Stimulated activated CD8-positive, alpha-beta memory T cell treated with anti-CD3 and anti-CD28 coated beads, Interleukin-4, amount 100 ng/mL, for 4 hours (primary cell): ENCODE measurements at places on chromosomes 1 and 21.

- no peak for DNase-seq
Measured at GRCh38 chr1:204602111-204602579, 83.4 kb downstream of the LRRN2 start.

- no peak for DNase-seq
Measured at GRCh38 chr1:43549921-43550597, 19.4 kb downstream of the PTPRF start.

GRCh38 chr1:195738966-195739650 lies 869.1 kb downstream of the KCNT2 start:
- no peak for DNase-seq

- no peak for DNase-seq
Measured at GRCh38 chr1:53138991-53139884, 3.2 kb downstream of the SLC1A7 start.

GRCh38 chr21:46226920-46227599 lies 1.5 kb downstream of the LSS start:
- no peak for DNase-seq

- DNase-seq = no peak
Measured at GRCh38 chr1:20139776-20140612, 871 bp downstream of the PLA2G2F start.

- DNase-seq = no peak
Measured at GRCh38 chr1:194658090-194658439, 1471.7 kb upstream of the B3GALT2 start.

- DNase-seq = no peak
Measured at GRCh38 chr1:93344886-93345632, 648 bp upstream of the DR1 start.

DNA sequence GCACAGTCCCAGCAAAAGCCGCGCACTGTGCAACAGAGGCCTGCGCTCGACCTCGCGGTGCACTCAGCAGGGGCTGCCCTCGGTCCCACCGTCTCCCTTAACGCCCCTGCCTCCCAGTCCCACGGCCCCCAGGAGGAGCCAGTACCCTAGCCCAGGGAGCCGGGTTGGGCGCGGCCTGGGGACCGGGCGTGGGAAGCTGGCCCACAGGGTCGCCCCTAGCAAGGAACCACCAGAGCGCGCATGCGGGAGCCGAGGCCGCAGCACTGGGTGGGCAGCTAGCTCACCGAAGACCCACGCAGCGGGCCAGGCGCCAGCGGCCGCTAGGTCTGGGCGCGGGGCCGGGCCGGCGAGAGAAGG lies 21.6 kb upstream of the ZNF678 start:
- no peak for DNase-seq

- DNase-seq = no peak
Measured at GRCh38 chr1:2313651-2314261, 77.6 kb downstream of the MORN1 start.

GRCh38 chr1:40318476-40318875 lies 1.4 kb upstream of the COL9A2 start:
- DNase-seq = no peak

GRCh38 chr1:200890818-200891773 lies 3.6 kb upstream of the INAVA start:
- DNase-seq = no peak

DNA sequence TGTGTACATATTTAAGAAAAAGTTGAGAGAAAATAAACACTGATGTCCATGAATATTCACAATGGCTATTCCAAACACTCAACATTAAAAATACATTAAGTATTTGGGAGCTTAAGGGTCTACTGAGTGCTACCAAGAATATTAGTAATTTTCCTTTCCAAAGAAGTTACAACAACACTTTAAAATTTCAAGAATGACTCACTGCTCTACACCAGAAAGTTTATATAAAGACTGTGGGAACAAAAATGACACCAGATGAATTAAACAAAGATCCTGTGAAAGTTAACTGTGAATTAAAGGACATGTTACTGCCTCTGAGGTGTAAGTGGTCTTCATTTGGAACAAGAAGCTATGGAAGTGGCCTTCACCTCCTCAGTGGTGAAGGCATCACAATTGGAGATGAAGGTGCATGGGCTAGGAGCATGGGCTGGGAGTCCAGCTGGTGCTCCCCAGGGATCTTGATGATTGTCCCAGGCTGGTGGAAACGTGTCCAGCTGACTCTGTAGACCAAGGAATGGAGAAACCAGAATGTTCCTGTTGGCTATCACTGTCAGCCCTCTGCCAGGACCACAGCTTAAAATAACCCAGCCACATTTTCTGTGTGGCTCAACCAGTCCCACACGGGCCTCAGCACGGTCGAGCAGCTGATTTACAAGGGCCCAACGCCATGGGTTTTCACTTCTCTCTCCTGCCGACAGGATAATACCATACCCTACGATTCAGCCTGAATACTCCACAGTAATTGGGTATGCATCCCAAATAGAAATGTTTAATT lies 28.8 kb downstream of the TAF5L start:
- no peak for DNase-seq

DNA sequence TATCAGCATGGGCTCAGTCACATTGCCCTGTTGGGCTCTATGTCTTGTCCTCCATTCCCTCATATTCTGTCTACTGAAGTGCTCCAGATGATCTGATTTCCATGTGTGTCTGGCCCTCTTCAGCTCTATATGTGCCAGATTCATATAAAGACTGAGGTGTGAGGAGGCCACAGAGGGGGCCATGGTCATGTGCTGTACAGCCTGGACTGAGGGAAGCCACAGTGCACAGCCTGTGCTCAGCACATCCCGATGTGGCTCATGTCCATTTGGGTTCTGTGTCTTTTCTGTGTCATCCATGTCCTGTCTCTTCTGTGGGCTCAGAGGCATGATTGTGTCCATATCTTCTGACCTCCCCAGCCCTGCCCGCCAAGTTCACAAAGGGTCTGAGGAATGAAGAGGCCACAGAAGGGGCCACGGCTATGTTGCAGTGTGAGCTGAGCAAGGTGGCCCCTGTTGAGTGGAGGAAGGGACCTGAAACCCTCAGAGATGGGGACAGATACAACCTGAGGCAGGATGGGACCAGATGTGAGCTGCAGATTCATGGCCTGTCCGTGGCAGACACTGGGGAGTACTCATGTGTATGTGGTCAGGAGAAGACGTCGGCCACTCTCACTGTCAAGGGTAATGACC lies 97.0 kb downstream of the OBSCN start:
- DNase-seq = no peak

- no peak for DNase-seq
Measured at GRCh38 chr1:100077531-100077930, 55.2 kb downstream of the SASS6 start.

DNA sequence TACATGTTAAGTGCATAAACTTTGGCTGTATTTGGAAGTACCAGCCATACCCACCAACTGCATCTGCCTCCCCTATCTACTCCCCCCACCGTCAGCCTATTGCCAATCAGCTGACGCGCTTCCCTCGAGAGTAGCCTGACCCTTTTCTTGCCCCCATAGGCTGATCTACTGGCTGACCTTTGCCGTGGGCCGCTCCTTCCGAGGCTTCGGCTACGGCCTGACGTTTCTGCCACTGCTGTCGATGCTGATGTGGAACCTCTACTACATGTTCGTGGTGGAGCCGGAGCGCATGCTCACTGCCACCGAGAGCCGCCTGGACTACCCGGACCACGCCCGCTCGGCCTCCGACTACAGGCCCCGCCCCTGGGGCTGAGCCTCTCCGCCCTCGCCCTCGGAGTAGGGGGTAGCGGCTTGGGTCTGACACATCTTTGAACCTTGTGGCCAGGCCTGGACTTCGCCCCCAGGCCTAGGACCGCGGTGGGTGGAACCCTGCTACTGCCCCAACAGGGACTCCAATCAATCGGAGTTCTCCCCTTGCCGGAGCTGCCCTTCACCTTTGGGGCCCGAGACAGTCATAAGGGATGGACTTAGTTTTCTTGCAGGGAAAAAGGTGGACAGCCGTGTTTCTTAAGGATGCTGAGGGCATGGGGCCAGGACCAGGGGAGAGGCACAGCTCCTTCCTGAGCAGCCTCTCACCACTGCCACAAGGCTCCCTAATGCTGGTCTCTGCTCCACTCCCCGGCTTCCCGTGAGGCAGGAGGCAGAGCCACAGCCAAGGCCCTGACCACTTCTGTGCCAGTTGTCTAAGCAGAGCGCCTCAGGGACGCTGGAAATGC lies 4.0 kb downstream of the GLMP start:
- no peak for DNase-seq

DNA sequence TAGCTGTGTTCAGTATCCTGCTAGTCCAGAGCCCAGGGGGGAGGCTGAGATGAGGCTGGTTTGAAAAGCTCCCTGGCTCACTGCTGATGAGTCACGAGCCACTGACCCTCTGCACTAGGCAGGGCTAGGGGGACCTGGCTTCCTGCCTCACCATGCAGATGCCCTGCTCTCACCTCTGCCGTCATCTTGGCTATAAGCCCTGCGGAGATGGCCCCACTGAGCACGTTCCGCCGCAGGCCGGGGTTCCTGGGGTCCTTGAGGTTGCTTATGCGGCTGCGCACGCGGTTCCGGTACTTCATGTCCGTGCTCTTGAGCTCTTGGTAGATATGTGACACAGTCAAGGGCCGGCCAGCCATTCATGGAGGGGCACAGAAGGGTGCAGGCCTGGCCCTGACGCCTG lies 24.1 kb upstream of the ZNF436 start:
- no peak for DNase-seq

DNA sequence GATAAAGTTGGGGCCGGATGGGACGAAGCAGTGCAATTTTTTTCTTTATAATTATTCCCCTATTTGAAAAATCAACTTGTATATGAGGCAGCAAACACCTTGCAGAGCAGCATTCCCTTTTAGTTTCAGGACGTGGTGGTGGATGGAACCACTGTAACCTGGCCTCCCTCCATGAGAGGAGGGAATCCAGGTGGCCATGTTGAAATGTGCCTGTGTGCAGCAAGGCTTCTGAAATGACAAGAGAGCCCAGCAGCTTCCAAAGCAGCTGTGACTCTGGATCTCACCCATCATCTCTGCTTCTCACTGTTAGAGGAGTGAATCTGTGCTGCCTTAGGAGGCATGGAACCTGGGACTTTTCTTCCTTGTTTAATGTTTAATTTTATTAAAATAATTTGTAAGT lies 42.3 kb downstream of the NFIA start:
- no peak for DNase-seq

DNA sequence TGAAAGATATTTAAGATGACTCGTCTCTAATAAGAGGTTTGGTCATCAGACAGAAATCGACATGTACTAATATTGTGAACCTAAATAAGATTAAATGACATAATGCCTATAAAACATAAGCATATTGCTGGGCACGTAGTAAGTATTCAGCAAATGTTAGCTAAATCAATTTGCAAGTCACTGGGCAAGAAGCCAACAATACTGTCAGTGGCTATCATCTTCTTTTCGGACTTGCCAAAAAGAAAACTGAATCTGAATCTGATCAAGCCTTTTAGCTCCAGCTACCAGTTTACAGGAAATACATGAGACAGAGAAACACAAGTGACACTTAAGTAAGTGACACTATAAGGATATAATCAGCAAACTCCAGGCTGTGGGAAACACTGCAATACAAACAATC lies 46.0 kb downstream of the RPL5 start:
- DNase-seq = no peak

DNA sequence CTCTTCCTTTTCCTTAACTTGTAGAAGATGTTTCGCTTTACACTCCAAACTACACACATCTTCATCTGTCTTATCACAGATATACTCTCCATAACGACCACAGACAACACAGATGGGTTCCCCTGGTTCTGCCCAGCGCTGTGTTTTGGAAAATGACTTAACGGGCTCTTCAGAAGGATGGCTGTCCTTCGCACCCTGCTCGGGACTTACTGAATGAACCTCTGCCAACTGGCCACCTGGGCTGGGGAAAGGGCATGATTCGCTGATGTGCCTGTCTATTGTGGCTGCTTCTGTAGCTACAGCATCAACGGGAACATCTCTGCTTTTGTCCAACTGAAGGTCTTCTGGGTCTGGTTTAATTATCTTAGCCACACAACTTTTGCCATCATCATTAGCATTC lies 3.4 kb downstream of the DDX59 start:
- no peak for DNase-seq

DNA sequence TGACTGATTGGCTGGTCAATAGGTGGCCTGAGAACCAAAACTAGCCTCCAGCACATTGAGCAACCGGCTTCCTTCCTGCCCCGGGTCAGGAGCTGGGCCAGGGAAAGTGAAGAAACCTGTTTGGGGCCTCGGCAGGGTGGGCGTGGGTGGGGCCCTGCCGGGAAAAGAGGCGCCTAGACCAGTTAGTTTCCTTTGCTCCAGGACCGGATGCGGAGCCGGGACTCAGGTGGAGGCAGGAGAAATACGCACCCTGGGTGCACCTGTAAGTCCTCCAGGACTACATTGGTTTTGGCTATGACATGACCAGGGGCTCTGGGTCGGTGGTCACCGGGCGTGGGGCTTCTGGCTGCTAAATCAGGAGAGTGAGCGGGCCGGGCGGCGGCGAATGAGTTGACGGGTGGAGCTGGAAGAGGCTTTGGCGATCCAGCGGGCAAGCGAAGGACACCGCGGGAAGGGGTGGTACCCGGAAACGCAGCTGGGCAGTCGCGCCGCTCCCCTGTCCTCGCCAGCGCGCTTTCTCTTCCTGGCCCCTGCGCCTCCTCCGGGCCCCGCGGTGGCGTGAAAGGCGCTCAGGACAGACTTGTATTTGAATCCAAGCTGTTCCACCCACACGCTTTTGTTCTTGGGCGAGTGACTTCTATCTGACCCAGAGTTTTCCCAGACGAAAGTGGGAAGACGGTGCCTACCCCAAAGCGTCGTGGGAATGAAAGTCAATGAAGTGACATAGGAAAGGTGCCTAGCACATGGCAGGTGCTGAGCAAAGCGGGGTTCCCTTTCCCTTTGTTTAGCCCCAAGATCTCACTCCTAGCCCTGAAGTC lies 30.6 kb upstream of the JUN start:
- no peak for DNase-seq

DNA sequence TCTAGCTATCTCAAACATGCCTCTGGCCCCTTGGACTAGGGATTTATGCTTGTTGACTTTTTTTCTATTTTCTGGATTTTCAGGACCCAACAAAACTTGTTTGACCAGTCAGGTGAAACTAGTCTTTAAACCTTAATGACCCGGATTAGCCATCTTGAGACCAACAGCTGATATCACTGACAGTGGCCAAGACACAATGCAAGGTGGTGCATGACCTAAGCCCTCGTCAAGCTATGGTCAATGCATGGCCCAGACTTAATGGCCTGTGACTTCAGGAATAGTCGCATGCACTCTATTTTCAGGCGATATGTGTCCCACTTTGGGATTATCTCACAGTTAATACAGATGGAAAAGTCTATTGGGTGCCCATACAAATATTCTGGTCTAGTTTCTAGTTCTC lies 190.4 kb downstream of the ZBTB18 start:
- DNase-seq = no peak

- no peak for DNase-seq
Measured at GRCh38 chr1:225026701-225027100, 97.2 kb downstream of the DNAH14 start.

GRCh38 chr1:27357281-27358037 lies 9.3 kb downstream of the MAP3K6 start:
- peak; percentile 61 for DNase-seq
